ENCODE measurements at places on chromosomes 11 and 22.

DNA sequence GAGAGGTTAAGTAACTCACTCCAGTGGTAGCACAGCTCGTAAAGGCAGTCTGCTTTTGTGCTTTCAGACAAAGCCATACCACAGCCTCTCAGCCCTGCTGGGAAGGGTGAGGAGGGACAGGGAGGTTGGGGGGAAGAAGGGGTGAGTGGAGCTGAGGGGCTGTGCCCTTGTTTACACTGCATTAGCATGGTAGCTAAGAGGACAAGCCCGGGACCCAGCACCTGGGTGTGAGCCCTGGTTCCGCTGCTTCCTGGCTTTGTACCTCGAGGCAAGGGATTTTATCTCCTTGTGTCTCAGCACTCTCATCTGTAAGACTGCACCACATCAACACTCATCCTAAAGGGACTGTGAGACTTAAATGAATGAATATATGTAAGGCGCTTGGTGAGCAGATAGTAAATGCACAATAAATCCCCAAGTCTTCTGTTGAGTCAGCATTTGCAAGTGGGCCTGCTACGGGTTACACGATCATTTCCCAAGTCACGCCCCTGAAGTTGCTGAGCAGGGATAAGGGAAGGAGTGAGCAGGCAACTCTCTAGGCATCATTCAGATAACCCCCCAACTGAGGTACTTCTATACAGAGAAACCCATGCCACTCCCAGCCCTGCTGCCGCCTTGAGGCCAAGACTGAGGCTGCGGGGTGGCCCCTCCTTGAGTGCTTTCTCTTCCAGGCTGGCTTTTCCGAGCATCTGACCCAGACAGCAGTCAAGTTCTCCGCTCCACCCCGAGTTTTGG, 7.5 kb downstream of the RASD2 start:
- DNase-seq: peak; percentile 90

DNA sequence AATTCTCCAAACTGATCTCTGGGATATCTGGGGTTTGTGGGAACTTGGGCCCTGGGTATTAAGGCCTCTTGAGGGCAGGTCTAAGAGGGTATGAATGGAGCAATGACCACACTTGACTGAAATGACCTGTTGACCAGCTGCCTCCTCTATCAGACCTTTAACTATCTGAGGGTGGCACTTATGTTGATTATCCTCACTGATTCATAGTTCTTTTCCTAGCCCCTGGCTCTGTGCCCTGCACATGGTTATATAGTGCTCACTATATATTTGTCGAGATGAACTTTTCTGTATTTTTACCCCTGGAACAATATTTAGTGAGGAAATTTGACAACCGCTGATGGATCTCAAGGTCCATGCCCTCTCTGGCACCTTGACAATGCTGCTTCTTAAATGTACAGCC, 305.5 kb upstream of the PLET1 start:
- no peak for DNase-seq

DNA sequence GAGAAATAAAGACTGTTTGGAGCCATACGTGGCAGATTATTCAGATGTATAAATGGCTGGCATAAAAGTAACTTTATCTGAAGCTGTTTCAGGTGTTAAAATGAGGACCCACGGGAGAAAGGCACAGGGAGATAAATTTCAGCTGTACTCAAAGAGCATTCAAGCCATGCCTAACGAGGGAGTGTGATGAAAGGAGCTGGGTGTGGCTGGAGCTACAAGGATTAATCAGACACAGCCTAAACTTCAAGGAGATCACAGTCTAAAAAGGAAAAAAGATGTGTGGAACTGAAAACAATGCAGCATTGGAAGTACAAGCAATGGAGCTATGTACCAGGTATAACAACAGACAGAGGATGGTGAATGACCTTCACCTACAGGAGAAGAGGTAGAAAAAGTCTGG, 120.8 kb upstream of the APOA1 start:
- DNase-seq: no peak

DNA sequence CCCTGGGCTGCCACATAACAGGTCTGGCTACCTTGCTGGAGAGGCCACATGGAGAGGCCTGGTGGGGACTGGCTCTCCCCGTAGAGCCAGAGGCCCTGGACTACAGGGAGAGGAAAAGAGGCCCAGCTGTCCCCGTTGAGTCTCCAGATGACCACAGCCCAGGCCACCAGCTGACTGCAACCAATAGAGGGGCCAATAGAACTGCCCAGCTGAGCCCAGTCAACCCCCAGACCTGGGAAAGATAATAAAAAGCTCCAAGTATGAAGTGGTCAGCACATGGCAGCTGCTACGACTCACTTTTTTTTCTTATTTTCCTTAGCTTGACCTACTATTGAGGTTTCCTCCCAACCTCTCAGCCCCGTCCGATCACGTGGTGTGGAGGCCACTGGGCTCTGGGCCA, 18.4 kb downstream of the PDGFB start:
- DNase-seq: no peak

DNA sequence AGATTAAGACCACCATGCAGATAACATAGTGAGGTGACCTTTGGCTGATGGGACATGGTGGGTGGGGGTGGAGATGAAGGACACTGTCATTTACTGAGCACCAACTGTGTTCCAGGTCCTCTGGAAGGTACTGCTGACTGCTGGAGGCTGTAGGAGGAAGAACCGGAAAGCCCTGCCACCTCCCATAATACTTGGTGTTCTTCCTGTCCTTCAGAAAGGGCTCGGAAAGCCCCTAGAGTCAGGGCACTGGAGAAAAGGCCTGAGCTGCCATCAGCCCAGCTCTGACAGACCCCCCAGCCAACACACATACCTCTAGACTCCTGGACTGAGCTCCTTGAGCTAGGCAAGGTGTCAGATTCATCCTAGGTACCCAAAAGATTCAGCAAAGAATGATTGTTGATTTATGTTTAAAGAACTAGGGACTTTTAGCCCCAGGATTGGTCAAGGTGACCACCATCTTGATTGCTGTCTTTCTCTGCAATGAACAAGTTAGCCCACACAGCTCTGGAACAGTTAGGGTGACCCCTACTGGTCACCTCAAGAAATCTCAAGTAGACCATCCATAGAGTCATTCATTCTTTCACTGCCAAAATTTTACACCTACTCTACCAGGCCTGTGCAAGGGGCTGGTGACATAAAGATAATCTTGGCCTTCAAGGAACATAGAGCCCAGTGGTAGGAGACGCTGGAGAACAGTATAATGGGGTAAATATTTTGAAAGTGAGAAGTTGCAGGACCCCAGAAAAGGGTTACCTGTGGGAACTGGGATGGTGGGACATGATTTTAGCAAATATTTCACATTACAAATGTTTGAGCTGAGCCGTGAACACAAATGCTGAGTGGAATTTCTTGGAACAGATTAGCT, 39.4 kb downstream of the IRAG1 start:
- peak; percentile 82 for DNase-seq

- no peak for DNase-seq
Measured at GRCh38 chr11:110859998-110860397, 147.8 kb upstream of the ARHGAP20 start.

GRCh38 chr11:5671831-5672230, 13.0 kb downstream of the TRIM5 start:
- DNase-seq: no peak
